ENCODE measurements at places on chromosomes 5 and 9. TPM values are rescaled to one million over a fixed set of nuclear protein-coding genes. Genes with fewer than 3 reads are reported as not detected.
A peak's percentile ranks its signal among the peaks of the same experiment; 100 is the strongest.

- H3K36me3 ChIP-seq = no peaks in the 10 kb centered on the region
- no peak for DNase-seq
- H3K4me1 ChIP-seq = no peaks in the 10 kb centered on the region
- no peaks in the 10 kb centered on the region for H3K27me3 ChIP-seq
- H3K27ac ChIP-seq = no peak overlapping the region
- no peak overlapping the region for H3K4me3 ChIP-seq
Measured at GRCh38 chr9:105711867-105712266, 17.5 kb downstream of the TMEM38B start.

GRCh38 chr5:147445090-147445489, 64.8 kb downstream of the DPYSL3 start:
- H3K36me3 ChIP-seq = no peaks in the 10 kb centered on the region
- no peak for DNase-seq
- no peak overlapping the region for H3K27ac ChIP-seq
- no peak overlapping the region for H3K4me3 ChIP-seq
- H3K4me1 ChIP-seq = peaks cover 25% of the 10 kb centered on the region

DNA sequence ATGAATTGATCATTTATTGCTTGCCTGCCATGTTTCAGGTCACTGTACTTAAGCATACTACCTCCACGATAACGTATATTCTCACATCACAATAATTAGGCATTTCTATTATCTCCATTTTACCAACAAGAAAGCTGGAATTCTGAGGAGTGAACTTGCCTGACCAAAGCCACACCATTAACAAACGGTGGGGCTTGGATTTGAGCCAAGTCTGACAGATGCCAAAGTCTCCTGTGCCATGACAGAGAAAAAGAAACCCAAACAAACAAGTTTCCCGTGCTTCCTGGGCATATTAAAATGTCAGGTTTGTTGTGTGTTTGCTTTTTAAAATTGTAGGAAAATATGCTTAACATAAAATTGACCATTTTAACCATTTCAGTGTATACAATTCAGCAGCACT, 40.8 kb upstream of the KCNV2 start:
- no peaks in the 10 kb centered on the region for H3K27me3 ChIP-seq
- no peak overlapping the region for H3K4me3 ChIP-seq
- H3K36me3 ChIP-seq = no peaks in the 10 kb centered on the region
- DNase-seq = no peak
- no peak overlapping the region for H3K27ac ChIP-seq

GRCh38 chr5:53560506-53561191, at the start of gene NDUFS4:
TSS of gene NDUFS4 (plus strand) at chr5:53560639. CDS start at chr5:53560663, 24 bp downstream.
- H3K27ac ChIP-seq = peak within 1 kb of the TSS; percentile 87
- H3K4me1 ChIP-seq = peaks cover 39% of the 10 kb centered on the region

- H3K4me1 ChIP-seq = no peaks in the 10 kb centered on the region
- no peak overlapping the region for H3K27ac ChIP-seq
- H3K4me3 ChIP-seq = no peak overlapping the region
- no peaks in the 10 kb centered on the region for H3K27me3 ChIP-seq
Measured at GRCh38 chr5:44847206-44847852, 38.6 kb downstream of the MRPS30 start.

GRCh38 chr9:94600258-94600657, 6.6 kb upstream of the FBP2 start:
- no peak overlapping the region for H3K27ac ChIP-seq
- H3K36me3 ChIP-seq = peaks cover 15% of the 10 kb centered on the region
- no peak overlapping the region for H3K4me3 ChIP-seq
- peaks cover 10% of the 10 kb centered on the region for H3K4me1 ChIP-seq
- H3K27me3 ChIP-seq = no peaks in the 10 kb centered on the region

GRCh38 chr9:108743901-108744371, 111.8 kb downstream of the ACTL7B start:
- no peak for DNase-seq
- H3K27ac ChIP-seq = no peak overlapping the region
- H3K4me1 ChIP-seq = no peaks in the 10 kb centered on the region
- no peak overlapping the region for H3K4me3 ChIP-seq
- no peaks in the 10 kb centered on the region for H3K27me3 ChIP-seq

DNA sequence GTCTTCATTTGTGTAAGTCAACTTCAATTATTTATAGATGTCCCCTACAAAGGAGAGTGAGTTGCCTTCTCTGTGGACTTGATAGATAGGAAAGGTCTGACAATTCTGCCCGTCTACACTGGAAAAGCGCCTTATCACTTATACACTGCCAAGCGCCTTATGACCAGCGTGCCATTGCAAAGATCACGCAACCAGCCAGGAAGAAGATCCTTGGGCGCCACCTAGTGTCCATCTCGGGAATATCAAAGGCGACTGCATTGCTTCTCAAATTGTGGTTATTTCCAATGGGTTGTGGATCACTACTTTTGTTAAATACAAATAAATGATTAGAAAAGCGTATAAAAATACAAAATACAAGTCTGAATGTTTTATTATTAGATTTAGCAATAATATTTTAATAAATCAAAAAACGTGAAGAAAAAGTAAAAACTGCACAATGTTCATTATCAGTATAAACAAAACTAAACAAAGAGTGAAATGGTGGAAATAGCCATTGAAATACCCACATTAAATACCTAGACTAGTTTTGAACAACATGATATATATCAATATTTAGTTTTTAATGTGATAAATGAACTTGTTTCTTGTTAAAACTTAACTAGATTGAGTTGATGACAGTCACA, 27.8 kb downstream of the SUB1 start:
- peaks cover 13% of the 10 kb centered on the region for H3K4me1 ChIP-seq
- no peaks in the 10 kb centered on the region for H3K27me3 ChIP-seq
- H3K4me3 ChIP-seq = no peak overlapping the region
- H3K36me3 ChIP-seq = no peaks in the 10 kb centered on the region
- peak; percentile 84 for DNase-seq
- no peak overlapping the region for H3K27ac ChIP-seq

DNA sequence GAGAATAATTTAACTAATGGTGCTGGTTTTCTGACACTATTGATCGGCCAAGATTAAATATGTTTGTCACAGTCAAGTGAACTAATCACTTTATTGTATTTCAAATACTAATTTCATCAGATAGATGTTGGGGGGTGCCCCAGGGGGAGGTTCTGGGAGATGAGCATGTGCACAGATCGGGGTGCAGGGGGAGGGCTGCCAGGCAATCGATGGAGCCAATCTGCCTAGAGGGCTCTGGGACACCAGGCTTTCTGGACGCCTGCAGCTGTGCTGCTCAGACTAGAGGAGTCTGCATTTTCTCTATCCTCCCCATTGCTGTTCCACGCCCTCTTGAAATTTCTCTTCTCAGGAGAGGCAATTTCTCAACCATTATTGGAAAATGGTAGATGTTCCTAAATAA, 100.0 kb upstream of the ALDH1B1 start:
- no peak overlapping the region for H3K27ac ChIP-seq
- DNase-seq = no peak
- H3K36me3 ChIP-seq = no peaks in the 10 kb centered on the region
- H3K27me3 ChIP-seq = no peaks in the 10 kb centered on the region
- H3K4me3 ChIP-seq = no peak overlapping the region

DNA sequence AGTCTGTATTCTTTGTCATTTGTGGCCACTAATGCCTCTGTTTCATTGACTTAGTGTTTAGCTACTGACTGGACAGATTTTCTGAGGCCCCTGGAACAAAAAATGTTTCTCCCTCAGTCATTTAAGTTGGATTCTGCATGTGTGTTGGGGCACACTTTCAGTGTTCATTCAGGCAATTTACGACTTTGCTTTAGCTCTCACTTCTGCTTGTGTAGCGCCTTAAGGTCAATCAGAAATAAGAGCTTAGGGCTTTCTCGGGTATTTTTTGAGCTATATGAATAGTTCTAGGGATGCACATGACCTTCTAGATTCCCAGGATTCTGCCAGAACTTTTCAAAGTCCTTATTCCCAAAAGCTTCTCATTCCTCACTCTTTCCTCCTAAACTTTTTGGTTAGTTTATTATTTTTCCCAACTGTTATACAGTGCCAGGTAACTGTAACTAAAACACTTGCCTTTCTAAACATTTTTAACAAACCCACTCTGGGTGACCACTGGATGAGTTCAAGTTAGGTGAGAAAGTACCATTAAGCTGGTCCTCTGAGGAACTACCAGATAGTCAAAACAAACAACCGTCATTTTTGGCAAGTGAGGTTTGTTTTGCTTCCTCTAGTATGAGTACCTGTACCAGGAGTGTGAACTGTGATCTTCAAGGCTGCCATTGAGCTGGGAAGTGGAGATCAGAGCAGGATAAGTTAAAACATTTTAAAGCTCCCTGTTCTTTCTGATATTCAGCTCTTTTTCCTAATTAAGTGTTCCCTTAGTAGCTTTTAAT, 571.3 kb upstream of the TLE4 start:
- no peak overlapping the region for H3K27ac ChIP-seq
- H3K36me3 ChIP-seq = no peaks in the 10 kb centered on the region
- H3K27me3 ChIP-seq = no peaks in the 10 kb centered on the region

- no peak for DNase-seq
- H3K4me3 ChIP-seq = no peak overlapping the region
- peaks cover 33% of the 10 kb centered on the region for H3K36me3 ChIP-seq
- no peak overlapping the region for H3K27ac ChIP-seq
- no peaks in the 10 kb centered on the region for H3K27me3 ChIP-seq
- H3K4me1 ChIP-seq = no peaks in the 10 kb centered on the region
Measured at GRCh38 chr5:132998556-132998955, 27.8 kb downstream of the ZCCHC10 start.

GRCh38 chr5:68368311-68369022, 152.9 kb downstream of the PIK3R1 start:
- no peaks in the 10 kb centered on the region for H3K27me3 ChIP-seq
- H3K4me3 ChIP-seq = no peak overlapping the region

DNA sequence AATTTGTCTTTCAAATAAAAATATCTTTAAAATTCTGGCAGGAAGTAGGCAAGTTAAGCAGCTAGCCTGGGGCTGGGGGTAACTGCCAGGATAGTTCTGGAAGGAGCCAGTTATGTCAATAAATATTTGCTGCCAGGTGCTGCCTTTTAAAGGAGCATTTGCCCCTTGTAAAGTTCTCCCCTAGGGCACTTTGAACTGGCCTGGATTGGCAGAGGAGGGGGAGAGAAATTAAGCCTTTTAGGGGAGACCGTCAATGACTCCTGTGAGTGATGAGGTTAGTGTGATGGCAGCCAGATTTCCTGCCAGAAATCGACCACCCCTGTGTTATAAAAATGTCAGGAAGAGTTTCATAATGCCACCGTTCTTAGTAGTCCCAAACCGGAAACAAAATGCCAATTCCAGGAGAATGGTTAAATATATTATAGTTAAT, 89.8 kb upstream of the ELL2 start:
- H3K27me3 ChIP-seq = no peaks in the 10 kb centered on the region
- H3K27ac ChIP-seq = no peak overlapping the region
- no peaks in the 10 kb centered on the region for H3K36me3 ChIP-seq
- no peak for DNase-seq

- no peak overlapping the region for H3K4me3 ChIP-seq
- no peaks in the 10 kb centered on the region for H3K27me3 ChIP-seq
- H3K36me3 ChIP-seq = no peaks in the 10 kb centered on the region
- H3K4me1 ChIP-seq = peaks cover 51% of the 10 kb centered on the region
- no peak overlapping the region for H3K27ac ChIP-seq
Measured at GRCh38 chr9:91116211-91116610, 245.5 kb downstream of the AUH start.

GRCh38 chr5:34562791-34563190, 93.3 kb upstream of the RAI14 start:
- no peak overlapping the region for H3K4me3 ChIP-seq
- no peaks in the 10 kb centered on the region for H3K36me3 ChIP-seq
- DNase-seq = no peak
- H3K4me1 ChIP-seq = no peaks in the 10 kb centered on the region

DNA sequence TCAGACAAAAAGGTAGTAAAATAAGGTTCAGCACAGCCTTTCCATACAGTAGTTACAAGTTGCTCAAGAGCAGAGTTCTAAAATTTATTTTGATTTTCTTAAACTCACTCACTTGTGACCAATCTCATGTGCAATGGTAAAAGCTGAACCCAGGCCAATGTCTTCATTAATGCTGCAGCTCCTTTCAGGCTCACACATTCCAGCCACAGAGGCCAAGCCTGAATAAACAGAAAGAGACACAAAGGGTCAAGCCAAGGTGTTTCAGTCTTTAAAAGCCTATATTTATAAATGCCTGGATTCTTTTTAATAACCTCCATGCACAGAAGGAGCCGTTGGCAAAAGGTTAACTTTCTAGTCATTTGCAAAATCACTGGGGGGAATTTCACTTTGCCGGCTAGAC, 152.5 kb downstream of the ADAMTS6 start:
- H3K27ac ChIP-seq = no peak overlapping the region
- no peak overlapping the region for H3K4me3 ChIP-seq
- no peak for DNase-seq
- no peaks in the 10 kb centered on the region for H3K4me1 ChIP-seq

DNA sequence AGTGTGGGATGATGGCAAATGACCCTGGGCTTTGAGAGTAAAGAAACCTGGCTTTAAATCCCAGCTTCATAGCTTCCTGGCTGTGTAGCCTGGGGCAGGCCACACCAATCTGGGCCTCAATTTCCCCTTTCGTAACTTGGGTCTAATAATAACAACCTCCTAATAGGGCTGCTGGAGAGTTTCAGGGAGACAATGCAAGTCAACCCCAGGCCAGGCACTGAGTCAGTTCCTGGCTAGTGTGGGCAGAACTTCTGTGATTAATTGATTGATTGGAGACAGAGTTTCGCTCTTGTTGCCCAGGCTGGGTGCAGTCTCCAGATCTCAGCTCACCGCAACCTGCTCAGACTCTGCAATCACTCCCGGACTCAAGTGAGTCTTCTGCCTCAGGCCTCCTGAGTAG, 3.3 kb upstream of the SH2D3C start:
- H3K27ac ChIP-seq = no peak overlapping the region
- peaks cover 2% of the 10 kb centered on the region for H3K36me3 ChIP-seq
- DNase-seq = no peak
- H3K27me3 ChIP-seq = no peaks in the 10 kb centered on the region

DNA sequence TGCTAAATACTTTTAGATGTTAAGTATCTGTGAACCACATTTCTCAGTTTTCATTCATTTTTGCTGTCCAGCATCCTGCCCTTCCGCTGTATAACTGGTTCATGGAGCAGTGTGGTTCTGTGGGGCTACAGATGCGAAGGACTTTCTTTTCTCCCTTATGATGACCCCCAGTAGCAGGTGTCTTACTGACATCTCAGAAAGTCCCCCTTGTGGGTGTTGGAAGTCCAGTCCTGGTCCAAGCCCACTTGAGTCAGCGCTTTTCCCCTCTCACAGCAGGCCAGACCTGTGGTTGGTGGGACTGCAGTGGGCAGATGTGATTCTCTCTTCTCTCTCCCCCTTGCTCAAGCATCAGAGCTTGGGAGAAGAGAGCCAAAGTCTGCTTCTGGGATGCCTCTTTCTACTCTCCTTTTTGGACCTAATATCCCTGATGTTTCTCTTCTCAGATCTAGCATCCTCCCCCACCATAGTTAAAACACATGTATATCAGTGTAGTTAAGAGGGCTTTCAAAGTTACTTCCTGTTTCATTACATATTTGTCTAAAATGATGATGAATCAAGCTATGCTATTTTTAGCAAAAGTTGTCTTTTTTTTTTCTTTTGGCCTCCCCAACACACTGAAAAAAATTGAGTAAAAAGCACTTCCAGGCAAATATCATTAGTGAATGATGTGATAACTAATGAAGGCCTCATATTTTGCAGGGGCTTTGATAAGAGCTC, 119.5 kb upstream of the ZNF618 start:
- no peaks in the 10 kb centered on the region for H3K36me3 ChIP-seq
- H3K27me3 ChIP-seq = peaks cover 11% of the 10 kb centered on the region
- no peak overlapping the region for H3K4me3 ChIP-seq
- DNase-seq = no peak
- no peaks in the 10 kb centered on the region for H3K4me1 ChIP-seq

- peak overlapping the region; percentile 70 for H3K27ac ChIP-seq
- DNase-seq = no peak
- no peaks in the 10 kb centered on the region for H3K27me3 ChIP-seq
- H3K36me3 ChIP-seq = peaks cover 5% of the 10 kb centered on the region
Measured at GRCh38 chr5:173015192-173015591, 31.6 kb downstream of the ATP6V0E1 start.

The ZFP62 gene
- 28.3 TPM for total RNA-seq

The LEAP2 gene
- 1.7 TPM for total RNA-seq

The UGCG gene
- total RNA-seq = 41.3 TPM

The ADAMTS16 gene
- total RNA-seq = 1.1 TPM
